Mononuclear cell (primary cell): ENCODE measurements at places on chromosomes 7 and 10. TPM values are rescaled to one million over a fixed set of nuclear protein-coding genes. Genes with fewer than 3 reads are reported as not detected.

Gene MYL10
- total RNA-seq: not detected

Gene GHRHR
- not detected for total RNA-seq

Gene CLDN4
- total RNA-seq: 0.10 TPM

Gene PCDH15
- total RNA-seq: under 0.01 TPM

Gene TMEM236
- under 0.01 TPM for total RNA-seq

Gene AGAP3
- 23.6 TPM for total RNA-seq

Gene ARHGAP21
- 58.9 TPM for total RNA-seq

Gene GPR85
- under 0.01 TPM for total RNA-seq

Gene LSM5
- 15.8 TPM for total RNA-seq

Gene BAZ1B
- 52.2 TPM for total RNA-seq
